Right ventricle myocardium inferior (tissue), 1 donor: ENCODE measurements at places on chromosomes 5 and 9. TPM values are rescaled to one million over a fixed set of nuclear protein-coding genes. Genes with fewer than 3 reads are reported as not detected.

GKAP1 gene
- 26.4 TPM for total RNA-seq

GRCh38 chr5:155587458-155587857 lies 573.9 kb downstream of the KIF4B start:
- no peak for DNase-seq

TERT gene
- not detected for total RNA-seq

- DNase-seq = no peak
Measured at GRCh38 chr5:171264843-171265242, 44.2 kb upstream of the TLX3 start.

DNA sequence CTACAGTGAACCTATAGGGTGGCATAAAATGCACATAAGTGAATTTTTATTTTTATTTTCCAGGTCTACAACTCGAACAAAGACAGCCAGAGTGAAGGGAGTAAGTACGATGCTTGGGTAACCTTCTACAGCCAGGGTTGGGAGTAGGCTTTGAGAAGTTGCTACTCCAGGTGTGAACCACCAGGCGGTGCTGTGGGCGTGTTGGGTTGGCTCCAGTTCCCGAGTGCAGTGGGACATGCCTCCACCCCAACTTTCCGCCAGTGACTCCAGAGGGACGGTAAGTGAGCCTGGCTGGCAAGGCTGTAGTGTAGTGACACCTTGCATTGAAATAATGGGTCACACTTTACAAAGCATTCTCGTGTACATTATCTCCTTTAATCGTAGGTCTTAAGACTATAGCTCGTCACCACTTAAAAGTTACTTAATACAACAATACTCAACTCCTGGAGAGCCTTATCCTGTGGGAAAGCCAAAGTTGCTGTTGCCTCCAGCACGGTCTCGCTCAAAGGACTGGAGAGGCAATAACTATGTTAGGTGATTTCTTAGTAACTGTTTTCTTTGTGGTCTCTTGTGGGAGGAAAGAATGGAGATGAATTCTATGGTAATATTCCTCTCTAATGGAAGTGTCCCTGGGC lies 244.0 kb downstream of the ARHGAP26 start:
- no peak for DNase-seq

BNC2 gene
- total RNA-seq = 4.3 TPM

DNA sequence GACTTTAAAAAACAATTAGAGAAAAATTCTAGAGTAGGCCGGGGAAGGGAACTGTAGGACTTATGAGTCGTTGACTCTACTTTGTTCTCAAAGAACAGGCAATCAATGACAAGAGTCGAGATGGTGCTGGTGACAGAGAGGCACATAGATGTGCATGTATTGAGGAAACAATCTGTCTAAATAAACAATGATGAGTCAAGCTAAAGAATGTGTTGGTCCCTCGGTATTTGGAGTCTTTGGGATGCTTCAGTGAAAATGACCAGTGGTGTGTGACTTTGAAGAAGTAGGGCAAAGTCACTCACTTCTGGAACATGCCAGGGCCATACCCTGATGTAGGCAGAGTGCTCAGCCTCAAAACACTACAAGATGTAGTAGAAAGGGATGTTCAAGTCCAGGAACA lies 288.1 kb upstream of the PANK3 start:
- no peak for DNase-seq

GRCh38 chr9:68961587-68961986 lies 52.3 kb downstream of the PRKACG start:
- DNase-seq = no peak

DNA sequence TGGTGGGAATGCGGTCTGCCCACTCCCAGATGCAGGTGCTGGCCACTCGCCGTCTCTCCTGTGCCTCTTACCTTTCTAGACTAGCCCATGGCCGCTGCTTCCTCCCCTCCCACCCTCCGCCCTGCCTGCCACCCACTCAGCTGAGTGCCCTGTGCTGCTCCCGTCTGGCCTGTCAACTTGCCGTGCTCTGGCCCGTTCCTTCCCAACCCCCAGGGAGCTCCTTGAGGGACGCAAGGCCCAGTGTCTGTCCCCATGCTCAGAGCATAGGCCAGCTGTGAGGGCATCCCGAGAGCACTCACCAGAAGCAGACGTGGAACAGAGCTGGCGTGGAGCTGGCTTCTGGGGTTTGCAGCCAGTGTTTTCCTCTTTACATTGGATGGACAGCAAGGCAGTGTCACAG lies 20.2 kb downstream of the HNRNPH1 start:
- no peak for DNase-seq

DNA sequence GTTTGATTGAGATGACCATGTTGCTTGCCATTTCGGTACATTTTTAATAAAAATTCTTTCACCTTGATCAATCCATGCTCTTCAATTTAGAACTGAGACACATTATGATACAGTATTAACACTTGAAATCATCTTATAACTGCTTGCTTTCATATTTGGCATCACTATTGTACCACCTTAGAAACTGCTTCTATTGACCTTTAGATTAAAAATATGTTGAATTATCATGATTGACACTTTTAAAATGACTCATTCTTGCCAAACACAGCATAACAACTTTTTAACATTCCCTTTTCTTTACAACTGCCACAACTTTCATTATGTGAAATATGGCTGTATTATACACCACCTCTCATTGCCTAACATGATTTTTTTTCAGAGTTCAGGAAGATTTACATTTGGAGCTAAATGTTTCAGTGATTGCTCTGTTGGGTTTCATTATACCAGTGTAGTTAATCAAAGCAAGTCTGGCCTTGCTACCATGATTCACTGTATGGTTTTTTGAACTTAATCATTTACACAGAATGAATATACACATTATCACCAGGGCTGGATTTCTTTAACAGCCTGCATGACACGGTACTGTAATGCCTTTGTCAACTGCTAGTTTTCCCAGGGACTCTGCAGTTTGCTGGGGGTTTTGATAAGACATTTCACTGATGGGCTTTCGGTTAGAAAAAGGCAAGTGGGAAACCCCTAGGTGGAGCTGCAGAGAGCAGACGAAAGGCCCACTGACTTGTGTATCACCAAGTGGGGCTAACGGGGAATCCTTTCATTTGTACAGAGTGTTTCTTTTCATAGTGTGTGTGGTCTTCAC lies 93.6 kb upstream of the TLE4 start:
- DNase-seq = no peak

DNA sequence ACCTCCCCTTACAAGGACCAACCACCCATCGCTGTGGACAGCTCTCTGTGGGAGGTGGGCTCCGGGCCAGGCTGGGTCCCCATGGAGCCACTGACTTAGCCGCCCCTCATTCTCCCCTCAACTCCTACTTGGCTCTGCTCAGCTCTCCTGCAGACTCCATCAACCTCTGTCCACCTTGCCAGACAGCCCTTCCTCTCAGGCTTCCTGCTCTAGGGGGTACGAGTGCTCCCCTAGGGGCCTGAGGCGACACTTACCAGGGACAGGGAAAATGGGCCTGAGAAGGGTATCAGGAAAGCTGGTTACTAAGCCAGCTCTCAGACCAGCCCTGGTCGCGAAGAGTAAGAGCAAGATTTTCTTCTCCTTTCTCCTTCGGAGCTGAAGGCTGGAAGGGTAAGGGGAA lies 43.9 kb downstream of the SHB start:
- DNase-seq = no peak

DNA sequence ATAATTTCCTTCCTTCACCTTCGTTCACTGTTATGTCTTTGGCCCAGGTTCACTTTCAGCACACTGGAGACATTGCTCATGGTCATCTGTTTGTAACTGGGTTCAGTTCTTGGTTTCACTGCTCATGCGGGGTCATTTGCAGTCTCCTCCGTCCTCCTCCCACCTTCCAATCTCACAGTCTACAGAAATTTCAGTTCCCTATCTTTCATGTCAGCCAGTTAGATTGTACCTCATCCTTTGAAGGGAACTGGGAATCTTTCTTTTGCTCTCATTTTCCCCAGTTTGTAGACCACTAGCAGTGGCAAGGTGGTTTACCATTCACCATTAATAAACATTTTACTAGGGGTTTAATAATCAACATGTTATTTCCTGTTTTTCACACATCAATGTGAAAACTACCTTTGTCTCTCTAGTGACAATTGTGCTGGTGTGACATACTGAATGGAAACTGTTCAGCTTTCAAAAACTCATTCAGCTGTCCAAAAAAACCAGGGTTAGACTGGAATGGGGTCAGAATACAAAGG lies 100.9 kb upstream of the IL6ST start:
- DNase-seq = no peak

DNA sequence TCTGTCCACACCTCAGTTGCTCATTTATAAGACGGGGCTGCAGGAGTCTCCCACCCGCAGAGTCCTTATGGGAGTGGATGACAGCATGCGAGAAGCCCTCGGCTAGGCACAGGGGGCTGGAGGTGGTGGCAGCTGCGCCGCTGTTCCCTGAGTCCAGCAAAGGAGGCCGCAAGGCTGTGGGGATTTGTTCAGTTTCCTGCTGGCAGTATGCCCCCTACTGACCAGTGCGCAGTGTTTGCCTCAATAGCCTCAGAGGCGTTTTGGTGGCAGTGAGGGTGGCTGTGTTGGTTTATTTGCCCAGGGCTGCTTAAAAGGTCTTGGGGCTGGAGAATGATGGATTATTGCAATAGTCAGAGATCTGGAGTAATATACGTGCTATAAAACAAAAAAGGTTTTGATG lies 176.3 kb upstream of the OTULINL start:
- DNase-seq = no peak

GRCh38 chr5:168328814-168329213 lies 37.4 kb downstream of the WWC1 start:
- DNase-seq = no peak

GRCh38 chr9:38017149-38017884 lies 51.7 kb downstream of the SHB start:
- no peak for DNase-seq

DNA sequence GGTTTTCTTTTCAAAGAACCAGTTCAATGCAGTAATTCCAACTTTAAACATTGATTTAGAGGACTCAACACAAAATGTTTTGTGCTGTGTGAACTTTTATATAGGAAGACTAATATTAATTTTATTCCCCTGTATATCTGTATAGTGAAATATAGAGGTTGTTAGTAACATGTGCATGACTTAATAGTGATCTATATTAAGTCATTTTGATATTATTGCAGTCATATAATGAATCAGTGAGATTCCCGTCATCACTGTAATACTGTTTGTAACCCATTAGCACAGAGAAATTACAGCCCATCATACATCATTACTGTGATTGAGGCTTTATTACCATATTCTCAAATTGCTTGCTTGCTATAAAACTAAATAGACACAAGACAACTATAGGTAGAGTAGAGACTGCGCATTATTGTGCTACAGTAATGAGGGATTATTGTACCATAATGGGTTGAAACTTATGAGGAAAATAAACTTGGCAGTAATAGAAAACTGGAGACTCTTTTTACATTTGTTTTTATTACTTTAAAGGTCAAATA lies 170.7 kb downstream of the RANBP17 start:
- no peak for DNase-seq

PCDHGA3 gene
- total RNA-seq = 9.8 TPM

DNA sequence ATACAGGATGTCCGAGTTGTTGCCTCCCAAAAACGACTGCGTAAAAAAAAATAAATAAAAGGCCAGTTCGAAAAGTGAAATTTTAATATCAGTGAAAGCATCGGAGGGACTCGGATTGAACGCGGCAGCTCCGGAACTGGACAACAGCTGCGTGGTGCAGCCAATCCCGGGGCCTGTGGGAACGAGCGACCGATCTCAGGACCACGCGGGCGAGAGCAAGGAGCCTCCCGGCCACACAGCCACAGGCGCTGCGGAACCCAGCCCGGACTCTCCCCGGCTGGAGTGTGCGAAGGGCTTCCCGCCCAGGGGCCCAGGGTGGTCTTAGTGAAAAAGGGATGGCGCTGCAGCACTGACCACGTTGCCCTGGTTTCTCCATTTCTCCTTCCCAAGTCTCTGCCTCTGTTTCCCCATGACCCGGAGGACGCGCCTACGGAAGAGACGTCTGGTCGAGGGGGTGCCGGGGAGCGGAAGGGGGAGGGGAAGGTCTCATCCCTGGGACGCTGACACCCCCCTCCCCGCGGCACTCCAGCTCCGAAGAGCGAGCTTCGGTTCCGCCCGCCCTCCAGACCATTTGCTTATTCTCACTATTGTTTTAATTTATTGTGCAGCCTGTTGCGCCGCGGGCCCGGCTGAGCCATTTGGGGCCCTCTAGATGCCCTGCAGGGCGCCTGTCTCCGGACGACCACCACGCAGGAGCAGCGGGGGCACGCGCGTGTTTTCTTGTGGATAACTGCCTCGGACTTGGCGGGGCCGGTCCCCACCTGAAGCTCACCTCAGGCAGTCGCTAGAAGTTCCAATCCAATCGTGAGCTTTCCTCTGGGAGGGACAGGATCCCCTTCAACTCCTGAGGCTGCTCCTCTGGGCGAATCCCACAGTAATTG lies 303.0 kb downstream of the PARP8 start:
- DNase-seq = no peak

- DNase-seq = peak; percentile 65
Measured at GRCh38 chr9:124482431-124483031, 24.7 kb downstream of the NR5A1 start.

INSL4 gene
- total RNA-seq = not detected

DNA sequence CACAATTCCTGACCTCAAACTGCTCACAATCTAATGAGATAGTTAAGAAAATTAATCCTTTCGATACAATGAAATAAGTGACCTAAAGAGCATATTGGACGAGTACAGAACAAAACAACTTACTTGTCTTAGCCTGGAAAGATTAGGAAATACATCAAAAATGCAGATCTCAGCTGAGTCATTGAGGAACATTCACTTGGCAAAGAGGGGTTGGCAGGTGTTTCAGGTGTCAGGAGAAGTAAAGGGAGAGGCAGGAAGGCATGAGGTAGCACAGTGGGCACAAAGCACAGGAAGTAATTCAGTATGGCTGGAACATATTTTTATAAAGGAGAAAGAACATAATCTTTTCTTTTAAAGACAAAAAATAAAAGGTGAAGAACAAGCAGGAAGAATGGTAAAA lies 628.8 kb upstream of the RGMB start:
- DNase-seq = no peak

DNA sequence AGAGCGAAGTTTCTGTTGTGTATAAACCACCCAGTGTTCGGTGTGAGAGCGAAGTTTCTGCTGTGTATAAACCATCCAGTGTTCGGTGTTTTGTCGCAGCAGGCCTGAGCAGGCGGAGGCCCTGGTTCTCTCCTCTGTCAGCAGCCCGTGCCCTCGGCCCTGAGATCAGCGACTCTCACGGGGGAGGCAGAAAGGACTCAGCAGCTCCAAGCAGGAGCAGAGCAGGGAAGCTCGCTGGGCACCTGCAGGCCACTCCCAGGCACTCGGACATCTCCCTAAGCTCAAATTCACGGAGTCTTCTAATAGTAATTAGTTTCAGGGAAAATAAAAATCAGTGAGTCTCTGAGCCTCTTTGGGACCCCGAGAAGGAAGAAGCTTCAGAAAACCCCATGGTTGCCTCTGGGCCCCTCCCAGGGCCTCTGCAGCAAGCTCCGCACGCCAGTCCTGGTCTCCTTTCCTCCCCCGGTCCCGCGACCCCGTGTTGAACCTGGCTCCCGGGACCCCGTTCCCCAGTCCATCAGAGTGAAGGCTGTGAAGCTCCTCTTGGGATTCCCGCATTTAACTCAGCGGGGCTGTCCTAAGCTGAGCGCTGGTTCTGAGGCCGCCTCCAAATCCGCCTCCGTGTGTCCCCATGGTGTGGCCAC lies 81.9 kb upstream of the ADAMTS2 start:
- no peak for DNase-seq

- DNase-seq = peak; percentile 82
Measured at GRCh38 chr9:14314424-14314928, 535 bp upstream of the NFIB start.
